Neural crest cell (in vitro differentiated cells): ENCODE measurements at places on chromosomes 1 and 21. TPM values are rescaled to one million over a fixed set of nuclear protein-coding genes. Genes with fewer than 3 reads are reported as not detected.

DNA sequence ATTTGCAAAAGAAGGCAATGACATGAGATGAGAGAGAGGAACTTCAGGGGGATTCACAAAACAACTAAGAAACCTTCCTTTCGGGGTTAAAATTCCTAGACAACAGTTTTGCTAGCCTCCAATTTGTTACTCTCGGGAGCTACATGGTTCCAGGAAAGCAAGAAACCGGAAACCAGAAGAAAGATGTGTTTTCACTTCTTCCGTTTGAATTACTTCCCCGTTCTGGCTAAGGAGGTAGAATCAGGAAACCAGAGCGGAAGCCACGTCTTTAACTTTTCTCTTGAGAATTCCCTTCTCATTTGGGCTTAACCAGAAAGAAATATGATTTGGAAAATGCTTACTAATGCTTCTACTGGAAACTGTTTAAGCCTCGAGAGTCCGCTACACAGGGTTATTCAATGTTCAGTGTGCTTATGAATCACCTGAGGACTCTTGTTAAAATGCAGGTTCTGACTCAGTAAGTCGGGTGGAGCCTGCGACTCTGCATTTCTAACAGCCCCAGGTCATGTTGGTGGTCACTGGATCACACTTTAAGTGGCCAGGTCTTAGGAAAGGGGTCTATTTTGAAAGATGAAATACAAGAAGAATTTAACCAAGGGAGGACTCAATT is 43.5 kb upstream of the MCOLN3 start:
- no peak for DNase-seq

- no peak for DNase-seq
Observed at GRCh38 chr1:221602830-221603229, 139.1 kb downstream of the DUSP10 start.

GRCh38 chr1:248857201-248857600 is 1.7 kb downstream of the ZNF692 start:
- DNase-seq, result no peak

- no peak for DNase-seq
Observed at GRCh38 chr1:244354810-244355278, 96.9 kb downstream of the ADSS2 start.

DNA sequence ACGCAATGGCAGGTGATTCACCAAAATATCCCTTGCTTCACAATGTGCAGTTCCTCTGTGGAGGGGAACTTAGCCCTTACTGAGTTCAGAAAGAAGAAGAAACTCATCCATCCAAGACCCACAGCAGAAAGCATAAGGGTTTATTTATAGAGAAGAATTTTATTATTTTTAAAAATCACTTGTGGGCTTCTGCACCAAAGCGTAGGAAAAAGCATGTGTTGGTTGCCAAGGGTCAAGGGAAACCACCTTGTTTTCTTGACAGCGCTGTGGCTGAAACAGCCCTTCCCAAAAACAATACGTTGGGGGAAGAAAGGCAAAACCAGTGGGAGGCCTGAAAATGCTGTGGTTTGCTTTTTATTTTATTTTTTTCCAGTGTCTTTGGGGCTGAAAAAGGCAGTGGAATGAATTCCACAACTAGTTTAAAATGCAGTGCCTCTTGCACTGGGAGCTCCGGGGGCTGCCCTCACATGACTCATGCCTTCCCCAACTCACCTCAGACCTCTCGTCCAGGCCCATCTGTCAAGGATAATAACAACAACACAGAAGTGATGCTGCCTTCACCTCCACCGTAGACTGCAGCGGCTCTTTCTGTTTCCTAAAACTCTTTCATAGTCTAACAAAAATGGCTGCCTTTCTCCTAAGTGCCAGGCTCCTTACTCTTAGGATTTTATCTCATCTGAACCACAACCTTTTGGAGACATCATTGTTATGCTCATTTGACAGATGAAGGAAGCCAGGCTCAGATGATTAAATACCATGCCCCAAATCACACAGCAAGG is 224.2 kb upstream of the JUN start:
- DNase-seq, result no peak

GRCh38 chr1:103266036-103266435 is 157.7 kb upstream of the COL11A1 start:
- DNase-seq, result no peak

DNA sequence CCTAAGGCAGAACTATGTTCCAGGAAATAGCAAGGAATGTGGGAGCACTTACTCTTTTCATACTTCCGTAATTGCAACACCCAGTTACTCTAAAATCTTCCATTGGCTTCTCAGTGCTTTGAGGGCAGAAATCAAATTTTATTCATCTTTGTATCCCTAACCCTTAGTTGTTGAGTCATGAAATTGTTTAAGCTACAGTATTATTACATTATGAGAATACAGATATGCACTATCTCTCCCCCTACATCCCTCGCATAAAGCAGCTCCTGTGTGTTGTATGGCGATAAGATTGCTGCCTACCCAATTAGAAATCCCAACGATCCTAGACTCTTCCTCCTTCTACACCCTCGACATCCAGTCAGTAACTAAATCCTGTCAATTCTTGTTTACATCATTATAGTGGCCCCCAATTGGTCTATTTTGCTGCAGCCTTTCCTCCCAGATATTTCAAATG is 2.6 kb downstream of the AIDA start:
- no peak for DNase-seq

- no peak for DNase-seq
Observed at GRCh38 chr1:186183219-186183618, 191.8 kb downstream of the TPR start.

MYCL gene
- total RNA-seq, result 23.0 and 25.8 TPM in 2 replicates

KAZN gene
- 10.7 and 11.6 TPM in 2 replicates for total RNA-seq
